ENCODE measurements at places on chromosomes 5 and 9. TPM values are rescaled to one million over a fixed set of nuclear protein-coding genes. Genes with fewer than 3 reads are reported as not detected.

DNA sequence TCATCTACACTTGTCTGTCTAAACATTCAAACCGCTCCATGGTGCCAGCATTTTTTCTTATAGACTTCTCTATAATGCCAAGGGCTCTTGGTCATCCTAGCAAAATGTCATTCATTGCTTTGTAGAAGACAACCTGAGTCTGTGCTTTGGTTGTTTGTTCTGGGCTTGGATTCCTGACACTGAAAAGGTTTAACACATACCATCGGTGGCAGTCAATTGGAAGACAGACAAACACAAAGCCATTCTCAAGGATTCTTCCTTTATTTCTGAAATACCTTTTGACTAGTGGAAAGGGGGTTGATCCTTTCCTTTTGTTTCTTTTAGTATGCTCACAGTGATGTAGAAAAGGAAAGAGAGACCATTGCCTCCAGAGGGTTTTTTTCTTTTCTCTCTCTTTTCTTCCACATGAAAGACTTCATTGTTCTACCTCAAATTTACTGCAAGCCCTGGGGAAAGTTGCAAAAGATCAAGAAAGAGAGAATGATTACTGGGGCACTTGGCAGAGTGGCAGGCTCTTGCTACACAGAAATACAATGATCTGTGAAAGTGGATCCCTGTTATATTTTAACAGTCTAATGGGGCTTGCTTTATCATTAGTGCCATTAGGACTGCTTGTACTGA is 66.4 kb upstream of the TMC1 start:
- no peak for DNase-seq

The DEPDC1B gene
- 44.9 TPM for total RNA-seq

The SPEF2 gene
- 4.0 TPM for total RNA-seq

The TAF11L10 gene
- not detected for total RNA-seq

The HCN1 gene
- not detected for total RNA-seq

DNA sequence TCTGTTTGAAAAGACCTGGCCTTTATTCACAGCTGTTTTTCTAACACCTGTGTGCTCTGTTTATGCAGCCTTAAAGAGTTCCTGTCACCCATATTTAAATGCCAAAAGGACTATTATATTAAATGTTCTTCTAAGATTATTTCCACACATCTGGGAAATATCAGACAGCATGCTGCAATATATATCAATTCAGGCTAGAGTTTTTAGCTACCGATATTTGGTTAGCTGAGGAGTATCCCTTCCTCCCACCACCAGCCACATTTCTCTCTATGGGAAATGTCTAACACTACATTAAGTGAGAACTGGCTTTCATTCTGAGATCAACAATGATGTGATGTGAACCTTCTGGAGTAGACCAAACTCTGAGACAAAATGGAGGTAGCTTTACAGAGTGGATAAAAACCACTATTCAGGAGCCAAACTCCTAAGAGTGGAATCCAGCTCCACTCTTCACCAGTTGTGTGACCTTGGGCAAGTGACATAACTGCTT is 509.2 kb downstream of the ZNF608 start:
- no peak for DNase-seq

- peak; percentile 71 for DNase-seq
Observed at GRCh38 chr9:79682076-79682736, 110.4 kb downstream of the TLE4 start.

The IFNA13 gene
- total RNA-seq = not detected

The DMRT3 gene
- not detected for total RNA-seq

DNA sequence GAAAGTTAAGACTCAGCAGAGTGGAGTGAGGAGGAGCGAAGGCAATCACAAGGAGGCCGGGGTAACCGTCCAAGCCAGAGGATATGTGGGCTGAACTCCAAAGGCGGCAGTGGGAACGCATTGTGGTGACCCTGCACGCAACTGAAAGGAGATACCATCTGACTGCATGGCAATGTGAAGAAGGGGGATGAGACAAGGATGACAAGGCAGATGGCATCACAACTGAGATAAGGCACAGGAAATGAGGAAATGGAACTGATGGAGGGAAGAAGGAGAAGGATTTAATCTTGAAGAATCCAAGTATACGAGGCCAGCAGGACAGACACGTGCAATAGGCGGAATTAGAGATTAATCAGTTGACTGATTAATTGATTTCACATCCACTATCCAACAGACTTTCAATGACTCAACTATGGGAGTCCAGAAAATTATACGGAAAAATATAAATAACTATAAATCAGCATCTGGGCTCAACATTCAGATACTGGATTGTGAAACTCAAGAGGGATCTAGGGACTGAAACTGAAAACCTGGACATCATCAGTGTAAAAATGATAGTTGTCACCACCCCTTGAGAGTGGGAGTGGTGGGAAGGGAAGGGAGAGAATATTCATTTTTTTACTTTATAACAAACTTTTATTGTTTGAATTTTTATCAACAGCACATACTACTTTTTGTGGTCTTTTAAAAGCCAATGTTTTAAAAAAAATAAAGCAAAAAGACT is 86.1 kb downstream of the ARL15 start:
- no peak for DNase-seq

The TPPP gene
- 0.28 TPM for total RNA-seq

The LRRC19 gene
- total RNA-seq = not detected

The LECT2 gene
- total RNA-seq = 0.70 TPM

The PCDHA11 gene
- total RNA-seq = not detected

GRCh38 chr9:98880311-98881015 is 63.2 kb upstream of the COL15A1 start:
- DNase-seq = no peak

The LCN15 gene
- total RNA-seq = not detected

The ANKRD34B gene
- not detected for total RNA-seq

The MRRF gene
- total RNA-seq = 61.7 TPM

The RNF183 gene
- 1.5 TPM for total RNA-seq

DNA sequence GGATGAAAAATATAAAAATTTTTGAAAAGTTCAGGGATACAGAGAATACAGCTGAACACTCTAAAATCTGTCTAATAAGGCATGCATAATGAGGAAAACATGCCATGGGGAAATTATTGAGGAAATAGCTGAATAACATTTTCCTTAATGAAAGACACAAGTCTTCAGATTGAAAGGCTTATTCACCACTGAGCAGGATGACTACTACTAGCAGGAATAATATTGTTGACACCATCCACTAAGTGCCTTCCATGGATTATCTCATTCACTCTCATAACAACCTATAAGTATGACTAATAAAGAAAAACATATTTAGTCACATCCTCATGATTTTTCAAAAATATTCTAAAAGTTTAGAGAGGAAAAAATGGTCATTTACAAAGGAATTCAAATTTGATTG is 96.7 kb upstream of the FER start:
- no peak for DNase-seq

DNA sequence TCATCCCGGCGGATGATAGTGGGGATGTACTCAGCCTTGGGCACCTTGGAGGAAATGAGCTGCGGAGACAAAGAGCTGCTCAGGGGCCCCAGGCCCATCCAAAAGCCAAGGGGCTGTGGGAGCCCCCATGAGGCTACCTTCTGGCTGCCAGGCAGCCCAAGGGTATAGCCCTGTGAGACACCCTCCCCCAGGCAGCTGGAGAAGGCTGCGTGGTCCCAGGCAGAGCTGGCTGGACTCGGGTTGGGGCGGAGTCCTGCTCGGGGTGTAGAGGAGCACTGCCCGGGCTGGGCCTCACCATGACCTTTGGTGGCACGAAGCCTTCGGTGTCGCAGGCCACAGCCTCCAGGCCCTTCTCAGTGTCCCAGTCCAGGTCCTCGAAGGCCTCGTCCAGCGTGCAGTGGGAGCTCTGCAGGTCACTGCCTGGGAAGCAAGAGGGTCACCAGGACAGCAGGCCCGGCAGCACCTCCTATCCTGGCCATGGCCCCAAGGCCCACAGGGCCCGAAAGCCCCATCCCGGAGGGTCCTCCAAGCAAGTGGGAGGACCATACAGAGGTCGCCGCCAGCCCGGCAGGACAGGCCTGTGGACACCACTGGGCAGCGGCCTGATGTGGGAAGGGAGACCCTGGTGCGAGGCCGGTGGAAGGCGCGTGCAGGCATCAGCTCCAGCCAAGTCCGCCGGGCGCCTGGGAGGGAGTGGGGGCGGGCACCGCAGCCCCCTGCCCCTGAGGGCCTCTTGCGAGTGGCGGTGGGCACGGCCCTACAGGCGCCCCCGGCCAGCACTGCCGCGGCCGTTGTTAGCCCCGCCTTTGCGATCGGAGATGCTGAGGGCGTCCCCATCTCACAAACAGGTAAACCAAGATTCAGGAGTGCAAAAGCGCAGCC is 6.1 kb downstream of the NSMF start:
- DNase-seq = no peak

- no peak for DNase-seq
Observed at GRCh38 chr5:153618307-153618706, 127.8 kb downstream of the GRIA1 start.

- no peak for DNase-seq
Observed at GRCh38 chr9:123834218-123834888, 95.6 kb downstream of the DENND1A start.

GRCh38 chr5:45799388-45799787 is 103.2 kb upstream of the HCN1 start:
- no peak for DNase-seq

- DNase-seq = no peak
Observed at GRCh38 chr9:111566234-111566633, 33.2 kb downstream of the PTGR1 start.

The KDM3B gene
- 77.9 TPM for total RNA-seq

DNA sequence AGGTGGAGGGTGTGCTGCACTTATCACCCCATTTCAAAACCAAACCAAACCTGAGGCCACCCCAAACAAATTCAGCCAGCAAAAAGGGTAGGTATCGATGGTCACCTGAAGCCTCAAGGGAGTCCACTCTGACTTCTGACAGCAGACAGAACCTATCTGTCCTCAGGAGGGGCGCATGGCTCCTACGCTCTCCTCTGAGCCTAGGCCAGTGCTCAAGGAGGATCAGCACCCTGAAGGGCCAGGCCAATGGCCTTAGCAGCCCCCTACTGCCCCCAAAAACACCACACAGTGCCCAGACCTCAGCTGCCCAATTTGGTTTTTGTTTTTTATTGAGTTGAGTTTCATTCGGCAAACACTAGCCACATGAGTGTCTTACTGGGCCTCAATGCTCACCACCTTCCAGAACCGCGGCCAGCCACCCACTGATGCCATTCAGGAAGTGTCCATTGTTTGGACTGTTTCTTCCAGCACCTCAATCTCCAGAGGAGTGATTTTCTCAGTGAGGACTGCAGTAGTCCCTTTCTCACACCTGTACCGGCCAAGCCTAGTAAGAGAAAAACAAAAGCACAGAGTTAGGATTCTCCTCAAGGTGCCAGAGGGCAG is 62.0 kb downstream of the PSMB7 start:
- DNase-seq = no peak

GRCh38 chr9:110133608-110134210 is 74.2 kb downstream of the C9orf152 start:
- no peak for DNase-seq

DNA sequence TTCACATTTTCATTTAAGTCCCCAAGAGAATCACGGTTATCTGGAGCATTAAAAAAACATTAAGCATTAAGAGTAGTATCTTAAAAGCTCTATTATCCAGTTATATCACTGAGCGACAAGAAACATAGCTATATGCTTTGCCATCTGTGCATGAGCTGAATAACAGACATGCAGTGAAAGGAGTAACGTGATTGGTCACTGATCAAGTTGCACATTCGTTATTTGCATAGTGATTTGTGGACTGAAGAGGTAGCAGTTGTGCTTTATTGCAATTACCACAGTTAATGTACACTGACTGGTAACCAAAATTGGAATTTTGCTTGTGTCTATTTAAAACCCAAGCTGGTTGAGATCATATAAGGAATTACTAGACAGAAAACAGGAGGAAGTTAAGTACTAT is 107.4 kb downstream of the MCTP1 start:
- DNase-seq = no peak

The PCDHGA9 gene
- 4.4 TPM for total RNA-seq

DNA sequence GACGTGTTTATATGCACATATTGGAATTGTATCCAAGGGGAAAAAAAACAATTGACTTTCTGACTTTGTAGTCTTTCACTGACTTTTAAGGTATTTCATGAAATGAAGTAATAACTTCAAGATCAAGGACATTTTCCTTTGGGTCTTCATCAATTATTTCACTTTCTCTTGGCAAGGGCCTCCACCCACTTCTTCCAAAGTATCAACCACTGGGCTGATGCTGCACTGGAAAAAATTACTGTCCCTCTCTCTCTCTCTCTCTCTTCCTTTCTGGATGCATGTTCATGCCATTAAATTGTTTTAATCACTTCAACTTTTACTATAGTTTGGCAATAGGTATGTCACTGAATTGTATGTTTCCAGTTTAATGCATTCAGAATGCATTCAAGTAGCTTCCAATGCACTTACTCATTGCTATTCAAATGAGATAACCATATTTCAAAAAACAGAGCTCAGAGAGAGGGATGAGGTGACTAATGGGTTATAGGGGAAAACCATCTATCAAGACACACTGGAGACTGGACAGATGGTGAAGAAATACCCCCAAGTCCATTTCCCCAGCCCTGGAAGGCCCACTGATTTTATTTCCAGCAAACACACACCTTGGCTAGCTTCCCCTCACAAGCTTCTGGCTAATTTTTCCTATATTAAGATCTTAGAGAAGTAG is 585.3 kb downstream of the EBF1 start:
- DNase-seq = no peak

GRCh38 chr9:137253717-137254623 is 1.2 kb upstream of the NELFB start:
- peak; percentile 70 for DNase-seq

- no peak for DNase-seq
Observed at GRCh38 chr9:76887003-76887821, 18.7 kb downstream of the PRUNE2 start.

The GFI1B gene
- total RNA-seq = 0.79 TPM

DNA sequence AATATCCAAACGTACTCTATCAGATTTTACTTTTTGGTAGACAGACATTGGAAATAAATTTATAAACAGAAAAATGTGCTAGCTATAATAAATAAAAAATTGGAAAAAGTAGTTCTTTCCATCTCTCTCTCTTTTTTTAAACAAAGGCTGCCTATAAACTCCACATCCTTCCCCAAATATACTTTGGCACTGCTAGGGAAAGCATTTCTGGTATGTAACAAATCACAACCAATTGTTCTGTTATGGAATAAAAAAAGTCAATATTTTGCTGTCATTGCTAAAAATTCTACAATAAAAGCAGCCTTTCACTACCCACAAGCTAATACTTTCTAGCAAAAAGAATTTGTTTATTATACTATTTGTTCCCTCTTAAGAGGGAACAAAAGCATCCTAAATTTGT is 169.2 kb upstream of the TARS1 start:
- no peak for DNase-seq

DNA sequence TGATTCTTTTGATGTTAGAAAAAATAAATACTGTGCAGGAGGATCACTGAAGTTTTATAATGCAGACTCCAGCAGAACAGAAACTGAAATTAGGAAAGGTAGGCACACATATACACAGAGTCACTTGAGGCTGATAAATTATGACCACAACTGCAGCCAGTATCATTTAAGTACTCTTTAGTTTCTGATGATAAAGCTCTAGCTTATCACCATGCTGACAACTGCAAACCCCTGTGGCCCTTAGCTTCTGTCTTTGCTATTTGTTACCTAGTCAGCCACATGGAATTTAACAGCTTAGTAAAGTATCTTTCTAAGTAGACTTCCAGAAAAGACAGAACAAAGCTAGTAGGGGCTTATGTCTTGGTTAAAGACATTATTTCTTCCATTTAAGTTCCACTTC is 734.8 kb upstream of the CDH6 start:
- DNase-seq = no peak

GRCh38 chr5:161421067-161421466 is 125.5 kb downstream of the GABRB2 start:
- DNase-seq = no peak

GRCh38 chr5:2753452-2754420 is 2.3 kb upstream of the IRX2 start:
- no peak for DNase-seq

The RALGPS1 gene
- total RNA-seq = 41.5 TPM

Data from Caco-2 (cell line).